ENCODE measurements at places on chromosomes 7 and 10.
A peak's percentile ranks its signal among the peaks of the same experiment; 100 is the strongest.

GRCh38 chr10:84076540-84077195 is 62.6 kb upstream of the GHITM start:
- DNase-seq, result no peak

- no peak for DNase-seq
These were observed 66.9 kb upstream of the SLC25A13 start for GRCh38 chr7:96388620-96389383.

DNA sequence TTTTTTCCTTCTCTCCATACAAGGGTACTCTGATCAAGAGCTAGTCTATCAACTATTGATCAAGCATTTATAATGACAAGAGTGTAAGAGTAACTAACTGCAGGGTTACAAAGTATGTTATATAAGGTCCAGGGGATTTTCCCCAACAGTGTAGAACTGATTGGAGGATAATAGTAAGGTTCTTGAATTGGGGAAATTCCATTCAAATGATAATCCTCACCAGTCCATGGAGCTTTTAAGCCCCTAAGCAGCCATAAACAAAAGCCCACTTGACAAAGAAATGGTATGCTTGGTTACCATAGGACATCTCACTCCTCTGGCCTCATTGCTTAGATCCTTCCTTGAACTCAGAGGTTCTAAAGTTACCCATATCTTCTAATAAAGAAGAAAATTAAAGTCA is 8.2 kb downstream of the YME1L1 start:
- no peak for DNase-seq

DNA sequence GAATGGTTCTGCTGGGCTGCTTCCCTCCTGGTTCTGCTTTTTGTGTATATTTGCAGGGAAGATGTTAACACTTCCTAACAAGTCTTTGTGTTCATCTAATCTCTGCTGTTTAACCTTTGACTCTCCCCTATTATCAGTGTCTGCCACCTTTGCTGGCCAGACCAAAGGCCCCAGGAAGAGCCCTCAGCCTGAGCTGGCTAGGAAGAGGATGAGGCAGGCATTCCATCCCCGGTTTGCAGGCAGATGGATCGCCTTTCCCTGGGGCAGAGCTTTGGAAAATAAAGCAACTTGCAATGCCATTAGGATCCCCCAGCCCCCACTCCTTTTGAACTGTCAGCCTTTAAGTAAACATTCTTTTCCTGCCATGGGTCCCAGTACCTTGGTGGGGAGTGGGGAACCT is 19.0 kb downstream of the DPCD start:
- no peak for DNase-seq

DNA sequence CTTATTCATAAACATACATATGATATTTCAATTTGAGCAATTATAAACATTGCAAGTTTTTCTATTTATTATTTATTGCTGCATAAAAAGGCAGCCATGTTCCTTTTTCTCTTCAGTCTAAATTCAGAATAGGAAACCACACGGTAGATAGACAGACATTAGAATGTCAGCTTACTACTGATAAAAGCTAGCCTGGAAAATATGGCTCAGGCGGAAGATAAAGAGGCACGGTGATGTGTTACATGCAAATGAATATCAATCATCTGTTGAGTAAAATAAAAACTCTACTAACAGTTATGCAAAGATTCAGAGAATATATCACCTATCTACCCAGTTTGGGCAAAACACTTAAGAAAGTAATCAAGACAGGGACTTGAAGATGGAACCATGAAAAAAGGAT is 73.5 kb upstream of the PDSS1 start:
- no peak for DNase-seq

- DNase-seq, result no peak
These were observed 113.9 kb downstream of the FAM107B start for GRCh38 chr10:14660831-14661230.

GRCh38 chr7:6423942-6424701 is 23.6 kb downstream of the DAGLB start:
- DNase-seq, result peak; percentile 67

- DNase-seq, result no peak
These were observed 105.1 kb downstream of the FAM107B start for GRCh38 chr10:14669576-14669975.

GRCh38 chr7:27123477-27124053 is 7.0 kb downstream of the HOXA4 start:
- DNase-seq, result no peak

DNA sequence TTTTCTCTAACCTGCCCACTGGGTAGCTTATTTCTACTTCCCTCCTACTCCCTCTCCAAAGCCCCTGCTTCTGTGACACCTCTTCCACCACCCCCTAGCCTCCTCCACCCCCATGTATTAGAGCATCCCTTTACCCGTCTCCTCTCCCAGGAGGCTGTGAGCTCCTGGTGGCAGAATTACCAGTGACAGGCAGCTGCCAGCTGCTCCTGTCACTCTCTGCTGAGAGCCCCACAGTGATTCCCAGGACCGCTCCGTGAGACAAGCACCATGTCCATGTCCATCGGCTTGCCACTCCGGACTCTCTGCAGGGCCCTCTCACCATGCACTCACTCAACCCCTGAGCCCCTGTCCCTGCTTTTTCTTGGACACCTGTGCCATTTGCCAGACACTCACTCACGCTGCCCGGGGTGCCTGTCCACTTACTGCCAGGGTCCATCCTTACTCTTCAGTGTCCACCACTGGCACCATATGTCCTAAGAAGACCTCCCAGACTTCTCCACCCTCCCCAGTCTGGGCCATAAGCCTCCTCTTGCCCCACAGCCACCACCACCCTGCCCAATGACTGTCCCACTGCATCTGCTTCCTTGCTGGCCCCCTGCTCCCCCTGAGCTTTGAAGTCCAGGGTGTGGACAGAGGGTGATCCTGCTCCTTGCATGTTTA is 9.8 kb downstream of the WDFY4 start:
- DNase-seq, result no peak

- no peak for DNase-seq
These were observed 21.3 kb upstream of the CLDN4 start for GRCh38 chr7:73809467-73809951.

DNA sequence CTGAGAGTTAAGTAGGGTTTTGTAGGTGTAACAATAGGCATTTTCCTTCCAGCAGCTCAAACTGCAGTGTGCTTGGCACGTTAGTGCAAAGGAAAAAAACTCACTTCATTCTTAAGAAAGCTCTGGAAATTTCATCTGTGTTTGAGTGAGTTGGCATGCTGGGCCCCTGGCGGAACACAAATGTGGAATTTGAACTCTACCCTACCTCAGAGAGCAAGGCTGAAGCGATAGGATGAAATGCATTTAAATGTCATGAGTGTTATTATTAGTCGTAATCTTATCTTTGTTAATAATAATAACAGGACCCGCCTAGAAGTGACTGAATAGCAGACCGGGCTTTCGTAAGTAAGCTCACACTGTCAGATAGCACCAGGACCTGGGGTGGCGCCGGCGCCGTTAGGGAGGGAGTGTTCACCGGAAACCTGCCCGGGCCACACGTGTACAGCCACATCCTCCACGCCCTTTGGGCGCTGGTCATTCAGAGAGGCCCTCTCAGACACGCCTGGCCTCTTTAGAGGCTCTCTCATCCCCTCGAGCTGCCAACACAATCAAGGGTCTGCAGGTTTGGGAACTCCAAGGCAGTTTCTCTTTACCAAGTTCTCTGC is 63.5 kb downstream of the GRK5 start:
- DNase-seq, result no peak

- no peak for DNase-seq
These were observed 133.4 kb downstream of the CUL2 start for GRCh38 chr10:34956756-34957155.

- DNase-seq, result no peak
These were observed 48.3 kb downstream of the COL17A1 start for GRCh38 chr10:104037261-104037951.

GRCh38 chr7:131076032-131076431 is 251.6 kb upstream of the MKLN1 start:
- DNase-seq, result no peak

- DNase-seq, result peak; percentile 83
These were observed 25.2 kb downstream of the GET4 start for GRCh38 chr7:901388-902154.

DNA sequence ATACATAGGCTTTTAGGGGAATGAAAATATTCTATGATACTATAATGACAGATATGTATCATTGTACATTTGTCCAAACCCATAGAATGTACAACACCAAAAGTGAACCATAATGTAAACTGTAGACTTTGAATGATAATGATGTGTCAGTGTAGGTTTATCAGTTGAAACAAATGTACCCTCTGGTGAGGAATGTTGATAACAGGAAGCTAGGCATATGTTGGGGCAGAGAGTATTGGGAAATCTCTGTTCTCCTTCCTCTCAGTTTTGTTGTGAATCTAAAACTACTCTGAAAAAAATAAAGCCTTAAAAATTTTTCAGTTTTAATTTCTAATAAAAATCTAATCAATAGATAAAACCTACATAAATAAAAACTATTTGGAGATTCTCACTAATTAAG is 36.9 kb downstream of the C1GALT1 start:
- DNase-seq, result no peak

- DNase-seq, result no peak
These were observed 2.2 kb downstream of the IRF5 start for GRCh38 chr7:128939861-128940410.

DNA sequence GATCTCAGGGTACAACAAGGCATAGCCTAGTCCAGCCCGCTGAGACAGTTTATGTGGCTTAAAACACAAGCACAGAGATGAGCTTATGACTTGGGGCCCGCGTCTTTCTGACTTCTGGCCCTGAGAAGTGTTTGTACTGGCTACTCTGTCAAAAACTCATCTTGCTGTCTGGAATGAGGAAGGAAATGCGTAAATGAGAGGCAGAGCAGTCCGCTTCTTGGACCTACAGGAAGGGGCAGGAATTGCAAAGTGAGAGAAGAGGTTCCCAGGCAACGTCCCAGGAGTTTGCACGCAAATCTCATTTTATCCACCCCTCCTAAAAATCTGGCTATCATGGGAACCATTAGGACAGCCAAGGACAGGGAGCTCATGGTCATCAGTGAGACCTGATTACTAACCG is 5.5 kb downstream of the ANXA11 start:
- peak; percentile 75 for DNase-seq

GRCh38 chr10:3406556-3406955 is 234.0 kb upstream of the PITRM1 start:
- peak; percentile 90 for DNase-seq

GRCh38 chr7:40658729-40659128 is 523.9 kb downstream of the SUGCT start:
- peak; percentile 5 for DNase-seq

DNA sequence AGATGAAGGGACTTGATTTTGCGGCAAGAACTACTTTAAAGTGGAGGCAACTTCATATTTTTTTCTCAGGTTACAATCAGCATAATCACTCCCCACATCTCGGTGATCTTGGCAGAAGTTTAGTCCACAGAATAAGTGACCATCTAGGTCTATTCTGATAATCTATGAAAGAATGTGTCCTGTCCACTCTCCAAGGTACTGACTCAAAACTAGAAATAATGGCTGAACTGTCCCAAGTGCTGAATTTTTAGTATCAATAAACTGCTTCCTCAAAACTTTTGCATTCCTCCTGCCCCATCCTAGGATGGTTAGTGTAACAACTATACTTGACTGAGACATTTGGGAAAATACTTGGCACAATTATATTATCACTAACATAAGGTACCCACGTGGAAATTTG is 10.9 kb upstream of the CHRM2 start:
- DNase-seq, result no peak

- no peak for DNase-seq
These were observed 106.4 kb downstream of the CH25H start for GRCh38 chr10:89100680-89101079.

DNA sequence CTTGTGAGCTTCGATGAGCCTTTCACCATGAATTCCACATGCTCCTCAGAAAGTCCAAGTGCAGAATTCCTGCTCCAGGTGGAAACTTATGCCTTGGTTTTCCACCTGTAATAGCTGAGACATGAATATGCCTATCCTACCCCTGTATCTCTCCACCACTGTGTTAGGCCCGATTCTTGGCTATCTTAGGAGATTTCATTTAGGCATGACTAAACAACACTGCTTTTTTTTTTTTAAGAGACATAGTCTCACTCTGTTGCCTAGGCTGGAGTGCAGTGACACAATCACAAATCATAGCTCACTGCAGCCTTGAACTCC is 57.2 kb downstream of the NCAPG2 start:
- DNase-seq, result no peak

- peak; percentile 25 for DNase-seq
These were observed 220.1 kb downstream of the PPP1R3A start for GRCh38 chr7:113698556-113699220.

DNA sequence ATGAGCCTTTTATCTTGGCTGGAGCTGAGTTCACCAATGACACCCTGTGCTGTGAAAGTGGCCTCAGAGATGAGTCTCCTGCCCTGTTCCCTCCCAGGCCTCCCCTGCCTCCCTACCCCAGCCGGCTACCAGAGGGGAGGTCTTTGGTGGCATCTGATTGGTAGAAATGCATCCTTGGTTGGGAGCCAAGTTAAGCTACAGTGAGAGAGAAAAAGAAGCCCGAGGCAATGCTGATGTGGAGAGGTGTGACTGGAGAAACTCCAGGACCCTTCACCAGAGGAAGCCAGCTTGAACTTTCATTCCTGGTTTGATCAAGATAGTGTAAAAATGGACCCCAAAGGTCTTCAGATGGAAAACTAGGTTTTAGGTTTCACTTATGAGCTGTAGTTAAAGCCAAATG is 191.1 kb upstream of the TCF7L2 start:
- no peak for DNase-seq

GRCh38 chr10:78784546-78784945 is 284.2 kb upstream of the ZMIZ1 start:
- DNase-seq, result no peak

- no peak for DNase-seq
These were observed 6.7 kb downstream of the TSC22D4 start for GRCh38 chr7:100472121-100472851.

DNA sequence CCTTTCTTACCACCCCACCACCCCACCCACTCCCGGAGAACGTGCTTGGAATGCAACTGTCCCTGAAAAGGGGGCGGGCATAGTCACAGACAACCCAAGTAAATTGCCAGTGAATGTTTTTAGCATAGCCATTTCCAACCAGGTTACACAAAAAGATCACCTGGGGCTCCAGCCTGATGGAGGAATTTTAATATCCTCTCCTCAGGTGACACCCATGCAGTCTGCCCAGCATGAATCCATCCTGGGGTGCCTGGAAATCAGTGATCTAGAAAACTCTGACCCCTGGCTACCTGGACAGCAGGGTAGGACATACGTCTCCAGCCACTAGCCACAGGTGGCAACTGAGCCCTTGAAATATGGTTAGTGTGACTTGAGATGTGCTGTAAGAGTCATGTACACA is 61.1 kb downstream of the SORBS1 start:
- DNase-seq, result no peak

All from pons (tissue), 1 donor.